ENCODE measurements at places on chromosomes 6 and 20. TPM values are rescaled to one million over a fixed set of nuclear protein-coding genes. Genes with fewer than 3 reads are reported as not detected.
A peak's percentile ranks its signal among the peaks of the same experiment; 100 is the strongest.

DNA sequence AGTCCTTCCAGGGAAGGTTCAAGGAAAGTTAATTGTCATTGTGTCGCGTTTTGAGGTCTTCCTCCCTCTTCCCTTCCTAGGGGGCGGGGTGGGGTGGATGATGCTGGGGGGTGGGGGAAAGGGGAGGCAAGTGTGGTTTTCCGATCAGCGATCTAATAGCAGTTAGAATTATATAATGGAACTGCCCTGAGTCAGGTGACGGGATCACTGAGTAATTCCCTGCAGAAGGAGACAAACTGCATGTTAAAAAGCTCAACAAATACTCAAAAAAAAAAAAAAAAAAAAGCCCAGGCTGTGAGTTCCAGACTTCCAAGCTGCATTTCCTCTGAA is 240.4 kb downstream of the PHACTR1 start:
- DNase-seq, result no peak

- DNase-seq, result peak; percentile 90
Observed at GRCh38 chr20:48697845-48698491, 129.8 kb downstream of the PREX1 start.

- no peak for DNase-seq
Observed at GRCh38 chr6:132161283-132161682, 210.1 kb upstream of the CCN2 start.

RAMACL gene
- 1.3 TPM for total RNA-seq

DNA sequence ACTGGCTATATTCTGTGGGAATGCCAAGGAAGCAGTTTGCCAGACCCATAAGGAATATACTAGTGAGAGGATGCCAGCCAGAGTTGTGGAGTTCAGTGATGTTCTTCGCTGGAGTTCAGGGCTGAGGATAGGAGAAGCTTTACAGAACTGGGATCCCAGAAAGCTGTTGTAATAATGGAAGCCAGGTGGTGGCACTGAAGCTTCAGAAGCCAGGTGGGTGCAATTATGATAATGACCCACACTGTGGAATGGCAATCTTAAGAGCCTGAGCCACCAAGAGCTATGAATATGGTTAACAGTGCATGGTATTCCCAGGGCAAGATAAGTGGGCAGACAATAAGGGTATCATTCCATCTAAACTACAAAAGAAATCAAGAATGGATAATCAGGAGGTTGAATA is 25.1 kb upstream of the ENPP1 start:
- DNase-seq, result no peak

GRCh38 chr20:2759143-2759542 is 41.3 kb downstream of the CPXM1 start:
- no peak for DNase-seq

NMBR gene
- not detected for total RNA-seq

GRCh38 chr6:81722506-81723223 is 29.8 kb downstream of the TENT5A start:
- DNase-seq, result no peak

SMOC2 gene
- total RNA-seq, result 10.9 TPM

GSTA4 gene
- 7.0 TPM for total RNA-seq

DNA sequence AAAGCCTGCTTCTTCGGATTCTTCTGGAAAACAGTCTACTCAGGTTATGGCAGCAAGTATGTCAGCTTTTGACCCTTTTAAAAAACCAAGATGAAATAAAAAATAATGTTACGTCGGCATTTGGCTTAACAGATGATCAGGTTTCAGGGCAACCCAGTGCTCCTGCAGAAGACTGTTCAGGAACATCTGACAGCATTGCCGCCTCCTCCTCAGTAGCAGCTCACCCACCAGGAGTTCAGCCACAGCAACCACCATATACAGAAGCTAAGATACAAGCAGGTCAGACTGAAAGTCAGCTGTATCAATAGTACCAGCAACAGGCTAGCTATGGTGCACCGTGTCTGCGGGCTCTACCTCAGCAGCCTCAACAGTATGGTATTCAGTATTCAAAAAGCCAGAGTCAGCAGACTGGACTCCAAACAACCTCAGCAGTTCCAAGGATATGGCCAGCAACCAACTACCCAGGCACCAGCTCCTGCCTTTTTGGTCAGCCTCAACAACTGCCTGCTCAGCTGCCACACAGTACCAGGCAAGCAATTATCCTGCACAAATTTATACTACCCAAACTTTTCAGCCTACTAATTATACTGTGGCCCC is 51.9 kb downstream of the BTBD9 start:
- no peak for DNase-seq

FRMD1 gene
- 1.0 TPM for total RNA-seq

FHL5 gene
- total RNA-seq, result 7.2 TPM

- DNase-seq, result no peak
Observed at GRCh38 chr6:146153040-146153758, 124.3 kb downstream of the GRM1 start.

GRCh38 chr20:54051068-54051467 is 19.3 kb downstream of the BCAS1 start:
- DNase-seq, result no peak

PPP1R18 gene
- 13.4 TPM for total RNA-seq

- DNase-seq, result no peak
Observed at GRCh38 chr6:18668994-18669393, 281.8 kb downstream of the RNF144B start.

TM9SF4 gene
- 23.0 TPM for total RNA-seq

DNA sequence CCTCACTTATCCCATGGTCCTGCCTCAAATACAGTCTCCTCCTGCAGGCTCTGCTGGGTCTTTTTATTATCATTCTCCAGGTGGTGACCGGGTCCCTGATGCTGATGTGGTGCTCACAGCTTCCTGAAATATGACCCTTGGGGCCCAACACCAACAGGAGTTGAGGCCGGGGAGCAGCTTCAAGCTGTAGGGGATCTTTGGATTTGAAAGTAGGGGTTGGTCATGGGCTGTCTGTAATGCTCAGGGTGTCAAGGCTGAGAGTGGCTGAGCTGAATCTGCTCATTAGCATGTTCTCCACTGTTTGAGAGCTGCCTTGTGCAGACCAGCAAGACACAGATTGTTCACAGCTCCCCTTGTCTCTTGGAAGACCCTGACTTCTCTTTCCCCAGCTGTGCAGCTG is 35.5 kb downstream of the HLA-F start:
- DNase-seq, result no peak

DNA sequence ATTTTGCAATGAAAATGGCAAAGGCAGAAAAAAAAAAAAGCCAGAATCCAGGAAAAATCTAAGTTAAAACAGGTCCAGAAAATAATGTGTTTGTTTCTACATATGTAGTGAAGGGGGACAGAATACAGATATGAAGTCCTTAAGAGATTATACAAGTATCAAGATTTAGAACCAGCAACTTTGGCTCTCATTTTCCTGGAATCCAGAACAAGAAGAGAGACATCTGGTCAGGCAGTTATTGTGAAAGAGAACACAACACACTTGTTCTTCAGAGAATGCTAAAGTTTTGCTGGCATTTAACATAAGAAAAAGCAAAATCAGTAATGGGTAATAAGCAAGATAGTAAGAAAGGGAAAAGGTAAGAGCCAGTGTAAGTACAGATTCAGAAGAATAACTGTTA is 21.1 kb downstream of the BAG2 start:
- DNase-seq, result no peak

DNA sequence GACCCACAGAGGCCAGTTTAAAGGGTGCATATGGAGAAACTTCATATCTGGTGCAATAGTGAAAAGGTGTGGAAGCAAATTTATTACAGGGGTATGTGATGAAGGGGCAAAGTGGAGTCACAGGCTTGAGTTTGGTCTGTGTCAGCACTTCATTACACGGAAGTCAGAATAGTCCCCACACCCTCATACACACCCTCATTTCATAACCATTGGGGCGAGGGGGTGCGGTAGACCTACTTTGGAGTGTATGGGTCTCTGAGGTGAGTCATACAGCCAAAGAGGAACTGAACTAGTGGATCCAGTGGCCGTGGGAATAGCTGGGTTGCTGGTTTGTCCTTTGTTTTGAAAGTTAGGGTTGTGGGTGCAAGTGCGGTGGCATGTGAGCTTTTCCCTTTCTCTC is 3.3 kb downstream of the TM9SF4 start:
- DNase-seq, result peak; percentile 51

DNA sequence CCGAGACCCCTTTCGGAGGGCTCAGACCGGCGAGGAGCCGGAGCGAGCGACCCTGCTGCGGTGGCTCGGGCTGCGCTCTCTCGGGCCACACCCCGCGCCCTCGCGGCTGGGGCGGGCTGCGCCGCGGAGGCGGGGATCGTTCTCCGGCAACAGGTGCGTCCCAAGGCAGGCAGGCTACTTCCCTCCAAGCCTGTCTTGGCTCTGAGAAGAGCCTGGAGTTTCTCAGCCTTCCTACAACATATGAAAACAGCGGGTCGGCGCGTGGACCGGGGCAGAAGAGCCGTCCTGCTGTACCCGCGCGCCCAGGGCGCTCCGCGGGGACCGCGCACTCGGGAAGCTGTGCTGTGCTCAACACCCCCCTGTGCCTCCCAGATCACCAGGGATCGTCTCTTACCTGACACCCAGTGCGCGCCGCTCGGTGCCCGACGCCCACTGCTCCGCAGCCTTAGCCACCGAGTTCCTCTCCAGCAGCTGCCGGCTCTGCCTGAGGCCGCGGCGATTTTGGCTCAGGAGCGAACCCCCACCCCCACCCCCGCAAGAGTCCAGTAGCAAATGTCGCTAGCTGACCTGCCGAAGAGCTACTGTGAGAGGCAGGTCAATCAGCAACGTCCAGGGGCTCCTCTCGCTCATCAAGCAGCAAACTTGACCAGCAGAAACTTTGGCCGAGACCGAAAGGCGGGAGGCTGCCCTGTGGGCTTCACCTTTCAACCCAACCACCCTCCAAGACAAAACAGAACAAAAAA is 3.7 kb upstream of the OLIG3 start:
- DNase-seq, result no peak

DNA sequence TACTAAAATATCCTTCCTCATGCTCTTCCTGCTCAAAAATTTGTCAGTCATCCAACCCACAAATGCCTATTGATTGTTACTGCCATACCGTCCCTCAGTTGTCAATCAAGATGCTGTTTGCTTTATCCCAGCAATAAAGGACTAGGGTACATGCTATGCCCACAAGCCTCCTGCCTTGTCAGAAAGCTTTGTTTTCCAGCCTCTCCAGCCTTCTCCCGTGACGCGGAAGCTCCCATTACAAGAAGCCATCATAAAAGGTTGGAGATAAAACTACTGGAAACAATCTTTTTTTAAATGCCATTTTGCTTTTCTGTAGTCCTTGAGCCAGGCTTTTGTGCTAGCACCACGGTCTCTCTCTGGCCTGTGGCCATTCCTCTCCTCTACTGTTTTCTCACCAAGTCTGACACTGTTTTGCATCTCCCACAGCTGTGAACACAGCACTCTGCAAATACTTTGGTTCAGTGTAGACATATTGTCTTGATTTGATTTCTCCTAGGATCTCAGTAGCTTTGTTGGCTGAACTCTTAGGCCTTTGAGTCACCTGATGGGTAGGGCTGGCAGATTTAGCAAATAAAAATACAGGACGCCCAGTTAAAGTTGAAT is 495.7 kb upstream of the JARID2 start:
- DNase-seq, result no peak

- DNase-seq, result peak; percentile 92
Observed at GRCh38 chr20:33674294-33675135, at the start of gene NECAB3. NECAB3 (minus strand) TSS chr20:33674428; CDS start chr20:33674352, 76 bp downstream.

GRCh38 chr6:166587631-166588413 is 1.3 kb upstream of the RAMACL start:
- no peak for DNase-seq

BCAS1 gene
- total RNA-seq, result not detected

GRCh38 chr6:109081026-109081425 is 13.6 kb downstream of the SESN1 start:
- DNase-seq, result no peak

- DNase-seq, result no peak
Observed at GRCh38 chr6:79082304-79082703, 4.2 kb upstream of the PHIP start.

- no peak for DNase-seq
Observed at GRCh38 chr6:6730831-6731230, 142.3 kb downstream of the LY86 start.
